AG09309 (cell line): ENCODE measurements at places on chromosomes 12 and 14.

DNA sequence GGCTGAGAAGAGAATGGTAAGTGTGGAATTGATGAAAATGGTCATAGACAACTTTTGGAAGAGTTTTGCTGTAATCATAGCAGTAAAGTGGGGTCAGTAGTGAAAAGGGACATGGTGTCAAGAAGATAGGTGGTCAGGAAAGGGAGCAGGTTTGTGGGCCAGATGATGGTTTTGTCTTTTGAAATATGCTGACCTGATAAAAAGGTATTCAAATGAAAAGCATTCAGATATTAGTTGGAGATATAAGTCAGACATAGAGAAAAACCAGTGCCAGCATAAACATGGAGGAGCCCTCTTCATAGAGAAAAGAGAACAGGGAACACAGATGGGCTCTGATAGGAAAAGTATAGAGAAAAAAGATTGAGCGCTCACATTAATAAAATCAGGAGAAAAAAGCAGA, 518.3 kb downstream of the NRXN3 start:
- no peak for DNase-seq

- DNase-seq: no peak
These were observed 207.0 kb upstream of the CDKN3 start for GRCh38 chr14:54189748-54190354.

GRCh38 chr12:81465876-81466275, 293.3 kb downstream of the PPFIA2 start:
- no peak for DNase-seq

- DNase-seq: peak; percentile 24
These were observed 251.4 kb upstream of the ATP2B1 start for GRCh38 chr12:89960011-89960507.

DNA sequence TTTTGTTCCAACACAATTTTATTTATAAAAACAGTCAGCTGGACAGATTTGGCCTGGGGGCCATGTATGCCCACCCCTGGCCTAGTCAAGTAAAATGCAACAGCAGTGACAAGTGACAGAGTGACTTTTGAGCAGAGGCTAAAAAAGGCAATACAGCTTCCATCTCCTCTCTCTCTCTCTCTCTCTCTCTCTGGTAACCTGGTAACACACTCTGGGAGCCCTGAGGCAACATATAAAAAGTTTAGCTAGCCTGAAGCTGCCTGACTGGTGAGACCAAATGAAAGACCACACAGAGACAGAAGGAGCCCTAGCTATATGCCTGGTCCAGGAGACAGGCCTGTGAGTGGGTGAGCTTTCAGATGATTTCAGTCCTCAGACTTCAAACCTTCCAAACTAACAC, 105.4 kb downstream of the DENND5B start:
- DNase-seq: no peak

- DNase-seq: no peak
These were observed 12.9 kb downstream of the PRKCH start for GRCh38 chr14:61334197-61334701.

DNA sequence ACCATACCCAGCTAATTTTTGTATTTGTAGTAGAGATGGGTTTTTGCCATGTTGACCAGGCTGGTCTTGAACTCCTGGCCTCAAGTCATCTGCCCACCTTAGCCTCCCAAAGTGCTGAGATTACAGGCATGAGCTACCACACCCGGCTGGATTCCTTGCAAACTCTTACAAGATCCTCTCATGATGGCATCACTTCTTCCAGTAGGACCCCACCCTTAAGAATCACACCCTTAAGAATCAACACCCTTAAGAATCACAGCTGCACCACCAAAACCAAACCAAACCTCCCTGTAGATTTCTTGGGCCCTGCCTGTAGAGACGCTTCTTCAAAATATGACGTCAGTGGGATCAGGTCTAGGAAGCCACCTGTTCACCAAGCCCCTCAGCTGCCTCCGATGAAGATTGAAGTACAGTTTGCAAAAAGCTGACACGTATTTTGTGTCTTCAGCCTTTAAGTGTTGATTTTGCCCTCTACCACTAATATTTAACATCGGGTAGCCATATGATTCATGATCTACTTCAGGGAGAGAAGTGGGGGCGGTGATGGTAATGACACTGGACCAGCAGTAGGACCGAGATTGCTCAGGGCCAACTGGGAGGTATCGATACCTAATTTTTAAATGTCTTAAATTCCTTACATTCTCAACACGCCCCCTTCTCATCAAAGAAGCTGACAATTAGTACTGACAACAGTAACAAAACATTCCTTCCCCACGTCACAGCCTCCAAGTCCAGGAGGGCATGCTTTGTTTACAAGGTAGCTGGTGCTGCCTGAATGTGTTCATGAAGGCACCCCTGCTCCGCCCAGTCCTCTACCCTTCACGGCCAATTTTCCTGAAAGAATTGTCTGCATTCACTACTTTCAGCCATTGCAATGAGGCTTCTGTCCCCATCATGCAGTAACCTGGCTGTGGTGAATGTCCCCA, 57.2 kb downstream of the ESRRB start:
- no peak for DNase-seq

- DNase-seq: no peak
These were observed 36.6 kb downstream of the KRT76 start for GRCh38 chr12:52740584-52740983.

DNA sequence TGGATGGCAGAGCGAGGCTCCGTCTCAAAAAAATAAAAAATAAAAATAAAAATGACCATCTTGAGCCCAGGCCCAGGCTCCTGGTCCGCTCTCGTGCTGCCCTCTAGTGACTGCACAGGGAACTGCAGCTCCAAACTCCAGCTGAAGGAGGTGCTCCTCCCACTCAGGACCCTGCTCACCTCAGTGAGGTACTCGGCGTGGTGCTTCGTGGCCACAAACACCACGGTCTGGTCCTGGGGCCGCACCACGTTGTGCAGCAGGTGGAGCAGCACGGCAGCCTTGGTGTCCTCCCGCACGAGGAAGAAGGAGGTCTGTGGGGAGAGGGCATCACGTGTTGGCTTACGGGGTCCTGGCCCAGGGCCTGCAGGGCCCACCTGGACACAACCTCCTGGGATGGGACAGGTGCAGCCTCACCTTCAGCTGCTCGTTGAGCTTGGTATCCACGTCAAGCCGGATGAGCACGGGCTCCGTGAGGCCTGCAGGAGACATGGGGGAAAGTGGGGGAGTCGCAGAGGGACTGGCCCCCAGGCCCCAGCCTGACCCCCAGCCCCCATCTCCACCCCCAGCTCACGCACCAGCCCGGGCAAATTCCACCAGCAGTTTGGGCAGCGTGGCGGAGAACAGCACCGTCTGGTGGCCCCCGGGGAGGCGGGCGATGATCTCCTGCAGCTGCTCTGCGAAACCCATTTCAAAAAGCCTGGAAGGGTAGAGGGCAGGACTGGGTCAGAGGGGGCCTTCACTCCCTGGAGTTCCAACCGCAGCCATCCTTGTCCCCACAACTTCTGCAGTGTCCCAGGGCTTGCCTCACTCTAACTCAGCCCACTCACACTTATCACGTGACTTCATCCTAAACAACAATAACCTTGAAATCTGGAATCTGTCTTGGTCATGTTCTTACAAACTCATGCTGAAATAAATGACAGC, 10.6 kb downstream of the DDX54 start:
- no peak for DNase-seq

DNA sequence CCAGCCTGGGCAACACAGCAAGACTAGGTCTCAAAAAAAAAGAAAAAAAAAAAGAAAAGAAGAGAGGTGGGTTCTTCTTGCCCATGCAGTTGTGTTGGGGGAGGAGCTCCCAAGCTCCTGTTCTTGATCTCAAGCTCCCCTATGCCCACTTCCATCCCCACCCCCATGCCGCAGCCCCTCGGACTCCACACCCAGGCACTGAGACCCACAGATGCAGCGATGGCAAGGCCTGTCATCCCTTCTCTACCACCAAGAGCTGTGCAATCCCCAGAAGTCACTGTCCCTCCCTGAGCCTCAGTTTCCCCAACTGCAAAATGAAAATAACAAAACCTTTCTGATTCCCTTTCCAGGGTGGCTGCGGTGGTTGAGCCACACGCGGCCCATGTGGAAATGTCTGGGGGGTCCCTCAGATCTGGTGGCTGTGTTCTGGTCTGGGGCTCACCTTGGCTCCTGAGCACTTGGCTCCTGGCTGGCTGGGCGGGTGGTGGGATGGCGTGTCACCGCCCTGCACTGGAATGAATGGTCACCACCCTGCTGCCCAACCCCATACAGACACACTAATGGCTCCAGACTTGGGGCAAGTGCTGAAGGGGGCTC, 22.6 kb upstream of the KIF26A start:
- DNase-seq: no peak

DNA sequence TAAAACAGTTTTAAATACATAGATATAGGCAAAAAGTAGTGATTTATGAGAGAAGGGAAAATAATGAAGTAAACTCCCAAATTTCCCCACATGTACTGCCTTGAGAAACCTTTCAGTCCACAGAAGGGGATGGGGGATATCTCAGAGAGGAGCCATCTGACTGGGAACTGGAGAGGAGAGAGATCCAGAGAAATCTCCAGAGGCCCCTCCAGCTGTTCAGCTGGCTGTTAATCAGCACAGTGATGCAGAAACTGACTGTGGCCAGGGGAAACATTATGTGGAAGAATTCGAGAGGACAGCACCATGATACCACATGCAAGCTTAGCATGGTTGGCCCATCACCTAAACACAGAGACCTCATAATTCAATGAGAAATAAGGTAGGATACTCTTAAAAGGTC, 1165.9 kb upstream of the TMEM132C start:
- no peak for DNase-seq

- DNase-seq: no peak
These were observed 916.8 kb downstream of the DIO2 start for GRCh38 chr14:79294499-79294898.

GRCh38 chr12:45415393-45415817, 199.5 kb downstream of the ANO6 start:
- peak; percentile 99 for DNase-seq

- no peak for DNase-seq
These were observed 53.4 kb downstream of the RPH3A start for GRCh38 chr12:112844814-112845565.

DNA sequence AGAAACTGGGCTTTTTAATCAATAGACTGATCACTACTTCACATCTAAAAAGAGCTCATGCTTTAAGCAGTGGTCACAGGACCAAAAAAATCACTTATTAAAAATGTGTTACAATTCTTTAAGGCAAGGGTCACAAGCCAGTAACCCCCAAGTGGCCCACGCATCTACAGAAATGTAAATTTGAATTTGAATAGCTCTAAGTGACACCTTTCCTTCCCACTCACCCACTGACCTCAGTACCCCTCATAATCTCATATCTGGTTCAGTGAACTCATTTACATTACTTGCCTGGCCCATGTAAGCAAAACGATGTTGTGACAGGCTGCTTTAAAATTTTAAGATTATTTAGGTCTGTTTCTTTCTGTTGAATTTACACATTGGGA, 27.4 kb downstream of the NELL2 start:
- DNase-seq: no peak

GRCh38 chr12:131239384-131240094, 285.8 kb downstream of the ADGRD1 start:
- DNase-seq: no peak

- peak; percentile 23 for DNase-seq
These were observed 9.5 kb downstream of the NOC4L start for GRCh38 chr12:132153501-132154340.

GRCh38 chr12:116528498-116528897, 30.7 kb upstream of the MAP1LC3B2 start:
- DNase-seq: no peak

- no peak for DNase-seq
These were observed 1159.2 kb upstream of the TMEM132C start for GRCh38 chr12:127107744-127108143.

DNA sequence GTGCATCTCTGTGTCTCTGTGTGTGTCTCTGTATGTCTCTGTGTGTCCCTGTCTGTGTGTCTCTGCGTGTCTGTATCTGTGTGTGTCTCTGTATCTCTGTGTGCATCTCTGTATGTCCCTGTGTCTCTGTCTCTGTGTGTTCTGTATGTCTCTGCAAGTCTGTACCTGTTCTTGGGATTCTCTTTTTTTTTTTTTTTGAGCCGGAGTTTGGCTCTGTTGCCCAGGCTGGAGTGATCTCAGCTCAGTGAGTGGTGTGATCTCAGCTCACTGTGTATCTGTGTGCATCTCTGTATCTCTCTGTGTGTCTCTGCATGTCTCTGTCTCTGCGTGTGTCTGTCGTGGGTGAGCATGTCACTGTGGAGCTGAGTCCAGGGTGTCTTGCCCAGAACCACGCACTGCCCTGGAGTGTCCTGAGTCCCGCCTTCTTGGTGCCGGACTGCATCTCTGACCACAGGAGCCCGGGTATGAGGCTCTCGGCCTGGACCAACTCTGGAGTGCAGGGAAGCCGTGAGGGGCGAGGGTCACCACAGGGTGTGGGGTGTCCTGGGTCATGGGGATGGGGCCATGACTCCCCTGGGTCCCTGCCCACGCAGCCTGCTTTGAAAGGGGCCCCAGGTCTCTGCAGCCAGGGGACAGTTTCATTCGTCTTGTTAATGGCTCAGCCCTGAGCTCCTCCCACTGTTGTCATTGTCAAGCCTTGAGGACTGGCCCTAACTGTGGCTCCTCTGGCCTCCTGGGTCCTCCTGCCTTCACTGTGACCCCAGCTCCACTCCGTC, 11.8 kb downstream of the MYL2 start:
- no peak for DNase-seq

GRCh38 chr12:41103614-41104013, 84.5 kb upstream of the PDZRN4 start:
- DNase-seq: no peak

GRCh38 chr12:131226345-131227265, 272.9 kb downstream of the ADGRD1 start:
- DNase-seq: no peak

GRCh38 chr12:52552681-52553195, at the start of gene KRT71:
KRT71 (minus strand) TSS chr12:52553145; CDS start chr12:52553077, 68 bp downstream.
- no peak for DNase-seq

DNA sequence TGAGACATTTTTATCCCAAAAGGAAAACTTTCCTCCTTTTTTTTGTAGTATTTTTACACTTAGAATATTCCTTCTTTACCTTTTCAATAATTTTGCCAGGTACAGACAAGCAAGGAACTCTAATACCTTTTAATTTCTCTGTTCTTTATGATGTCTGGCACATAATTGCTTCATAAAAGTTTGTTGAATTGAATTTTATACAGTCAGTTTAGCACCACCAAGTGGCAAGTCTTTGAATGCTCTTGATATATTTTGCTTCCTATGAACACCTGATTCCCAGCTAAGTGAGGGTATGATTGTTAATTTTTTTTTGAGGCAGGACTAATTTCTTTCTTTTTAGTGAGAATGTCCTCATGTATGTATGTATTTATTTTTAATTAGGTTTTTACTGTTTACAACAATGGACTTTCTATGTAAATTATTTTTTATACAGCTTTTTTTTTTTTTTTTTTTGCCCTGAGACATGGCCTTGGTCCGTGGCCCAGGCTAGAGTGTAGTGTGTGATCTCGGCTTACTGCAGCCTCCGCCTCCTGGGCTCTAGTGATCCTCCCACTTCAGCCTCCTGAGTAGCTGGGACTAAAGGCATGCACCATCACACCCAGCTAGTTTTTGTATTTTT, 6.9 kb downstream of the TBC1D15 start:
- no peak for DNase-seq
